ENCODE measurements at places on chromosomes 6 and 20.

GRCh38 chr6:134784336-134784735 lies 165.6 kb downstream of the ALDH8A1 start:
- no peaks in the 10 kb centered on the region for H3K27me3 ChIP-seq
- H3K36me3 ChIP-seq: no peaks in the 10 kb centered on the region
- H3K4me1 ChIP-seq: peaks cover 18% of the 10 kb centered on the region
- no peak overlapping the region for H3K27ac ChIP-seq
- H3K4me3 ChIP-seq: no peak overlapping the region

DNA sequence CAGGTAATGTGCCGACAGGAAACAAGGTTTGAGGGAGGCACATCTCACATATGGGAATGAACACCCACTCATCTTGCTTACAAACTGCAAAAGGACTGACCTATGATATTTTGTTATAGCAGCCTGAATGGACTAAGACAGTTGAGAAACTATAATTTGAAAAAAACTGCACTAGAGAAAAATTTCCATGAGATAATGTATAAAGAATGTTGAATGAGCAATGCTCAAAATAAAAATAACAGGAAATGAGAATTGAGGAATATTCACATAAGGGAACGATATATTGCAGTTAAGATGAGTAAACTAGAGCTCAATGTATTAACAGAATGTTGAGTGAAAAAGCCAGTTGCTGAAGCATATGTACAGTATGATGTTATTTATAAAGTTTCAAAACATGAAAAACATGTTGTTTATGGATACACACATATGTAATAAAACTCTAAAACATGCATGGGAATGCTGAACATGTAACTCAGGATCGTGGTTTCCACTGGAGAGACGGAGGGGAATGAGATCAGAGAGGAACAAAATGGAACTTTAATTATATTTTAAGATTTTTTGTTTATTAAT lies 6.3 kb upstream of the TBC1D22B start:
- no peaks in the 10 kb centered on the region for H3K36me3 ChIP-seq
- H3K4me1 ChIP-seq: peaks cover 2% of the 10 kb centered on the region
- no peak overlapping the region for H3K27ac ChIP-seq
- no peak overlapping the region for H3K4me3 ChIP-seq
- no peak for DNase-seq
- no peaks in the 10 kb centered on the region for H3K27me3 ChIP-seq

DNA sequence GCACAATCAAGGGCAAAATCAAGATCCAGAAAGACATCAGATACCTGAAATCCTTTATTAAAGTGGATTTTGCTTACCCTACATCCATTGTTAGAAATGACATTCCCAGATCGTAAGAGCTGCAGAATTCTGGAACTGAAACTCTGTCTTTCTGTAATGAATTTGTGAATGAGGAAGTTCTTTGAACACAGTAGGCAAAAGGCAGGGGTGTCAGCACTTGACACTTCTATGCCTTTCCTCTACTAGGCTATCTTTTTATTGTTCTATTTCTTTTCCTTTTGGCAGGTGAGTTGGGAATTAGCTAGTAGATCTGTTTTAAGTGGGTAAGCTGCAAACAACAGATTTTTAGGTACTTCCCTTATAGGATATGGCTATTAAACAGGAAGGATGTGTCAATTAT lies 126.3 kb downstream of the CARMIL1 start:
- no peak for DNase-seq
- H3K27me3 ChIP-seq: no peaks in the 10 kb centered on the region
- peak overlapping the region; percentile 5 for H3K4me3 ChIP-seq
- H3K4me1 ChIP-seq: peaks cover 23% of the 10 kb centered on the region
- H3K27ac ChIP-seq: no peak overlapping the region
- H3K36me3 ChIP-seq: no peaks in the 10 kb centered on the region

DNA sequence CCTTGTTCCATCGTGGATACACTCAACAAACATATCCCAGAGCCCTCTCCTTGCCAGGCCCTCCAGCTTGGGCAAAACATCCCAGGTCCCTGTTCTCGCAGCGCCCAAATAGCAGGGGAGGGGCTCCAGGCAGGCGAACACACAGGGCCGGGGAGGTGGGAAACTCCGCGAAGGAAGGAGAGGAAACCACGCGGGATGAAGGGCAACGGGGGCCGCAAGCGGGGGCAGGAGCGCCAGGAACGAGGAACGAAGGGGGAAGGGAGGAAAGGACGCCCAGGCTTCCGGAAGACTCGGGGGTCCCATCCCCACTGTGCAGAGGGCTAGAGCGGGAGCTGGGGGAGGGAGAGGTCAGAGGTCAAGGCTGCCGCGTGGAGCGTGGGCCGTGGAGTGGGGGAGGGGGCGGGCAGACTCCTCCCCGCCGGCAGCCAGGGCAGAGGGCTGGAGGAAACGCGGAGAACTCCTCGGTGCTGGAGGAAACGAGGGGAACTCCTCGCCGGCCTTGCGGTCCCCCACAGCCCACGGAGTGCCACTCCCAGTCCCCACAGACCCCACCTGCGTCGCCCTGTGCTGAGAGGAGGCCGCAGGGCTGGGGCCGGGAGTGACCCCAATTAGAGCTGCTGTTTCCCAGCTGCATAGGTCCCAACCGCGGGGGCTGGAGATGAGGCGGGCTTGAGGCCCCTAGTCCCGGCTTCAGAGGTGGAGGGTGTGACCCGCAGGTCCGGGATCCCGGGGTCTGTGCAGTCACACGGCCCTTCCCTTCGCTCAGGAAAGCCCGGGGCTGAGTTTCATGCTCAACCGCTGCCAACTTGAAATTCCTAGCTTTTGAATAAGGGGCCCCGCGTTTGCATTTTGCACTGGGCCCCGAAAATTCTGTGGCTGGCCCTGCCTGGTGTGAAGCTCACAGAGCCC lies 1.2 kb upstream of the RBM38 start:
- H3K27ac ChIP-seq: peak overlapping the region; percentile 36
- H3K4me3 ChIP-seq: peak overlapping the region; percentile 37
- peaks cover 21% of the 10 kb centered on the region for H3K4me1 ChIP-seq
- no peak for DNase-seq
- H3K36me3 ChIP-seq: no peaks in the 10 kb centered on the region
- no peaks in the 10 kb centered on the region for H3K27me3 ChIP-seq

- peaks cover 23% of the 10 kb centered on the region for H3K4me1 ChIP-seq
- H3K36me3 ChIP-seq: no peaks in the 10 kb centered on the region
- DNase-seq: no peak
- no peak overlapping the region for H3K27ac ChIP-seq
- H3K4me3 ChIP-seq: no peak overlapping the region
Observed at GRCh38 chr20:50295762-50296449, 105.3 kb downstream of the CEBPB start.

DNA sequence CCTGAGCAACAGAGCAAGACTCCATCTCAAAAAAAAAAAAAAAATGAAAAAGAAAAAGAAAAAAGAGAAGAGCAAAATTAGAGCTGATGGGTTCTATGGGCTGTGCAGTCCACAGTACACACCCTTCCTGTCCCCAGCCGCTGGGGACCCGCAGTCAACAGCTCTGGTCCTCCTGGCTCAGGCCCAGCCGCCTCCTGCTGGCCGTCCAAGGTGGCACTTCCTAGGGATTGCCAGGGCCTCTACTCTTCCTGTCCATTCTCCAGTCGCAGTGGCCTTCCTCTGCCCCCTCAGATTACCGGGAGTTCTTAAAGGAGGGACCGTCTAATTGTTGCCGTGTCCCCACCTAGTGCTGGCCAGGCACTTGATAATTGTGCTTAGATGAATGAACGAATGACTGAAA lies 41.7 kb downstream of the TMEM242 start:
- H3K36me3 ChIP-seq: no peaks in the 10 kb centered on the region
- no peak overlapping the region for H3K4me3 ChIP-seq
- no peaks in the 10 kb centered on the region for H3K4me1 ChIP-seq
- DNase-seq: no peak

GRCh38 chr6:4774715-4775493 lies 1.3 kb upstream of the CDYL start:
- H3K4me1 ChIP-seq: no peaks in the 10 kb centered on the region
- no peaks in the 10 kb centered on the region for H3K27me3 ChIP-seq
- no peaks in the 10 kb centered on the region for H3K36me3 ChIP-seq
- H3K27ac ChIP-seq: peak overlapping the region; percentile 23
- no peak for DNase-seq

DNA sequence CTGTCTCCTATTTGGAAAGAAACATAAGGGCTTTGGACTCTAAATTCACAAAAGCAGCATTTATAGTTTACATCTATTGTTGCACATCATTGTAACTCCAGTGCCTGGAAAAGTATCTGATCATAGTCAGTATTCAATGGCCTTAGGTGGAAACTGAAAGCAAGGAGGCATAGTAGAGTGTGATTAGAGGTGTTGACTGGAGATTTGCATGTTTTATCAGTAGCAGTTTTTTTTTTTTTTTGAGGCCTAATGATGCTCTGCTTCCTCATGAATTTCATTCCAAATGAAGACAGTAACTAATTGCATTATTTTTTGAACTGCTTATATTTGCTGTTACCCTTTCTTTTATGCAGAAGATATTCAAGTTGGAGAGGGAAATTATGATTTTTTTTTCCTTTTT lies 213.2 kb upstream of the FLRT3 start:
- no peaks in the 10 kb centered on the region for H3K27me3 ChIP-seq
- H3K4me1 ChIP-seq: peaks cover 12% of the 10 kb centered on the region
- no peaks in the 10 kb centered on the region for H3K36me3 ChIP-seq
- H3K4me3 ChIP-seq: no peak overlapping the region
- DNase-seq: no peak

- no peak overlapping the region for H3K27ac ChIP-seq
- no peaks in the 10 kb centered on the region for H3K36me3 ChIP-seq
- no peaks in the 10 kb centered on the region for H3K4me1 ChIP-seq
- peaks cover 65% of the 10 kb centered on the region for H3K27me3 ChIP-seq
- no peak overlapping the region for H3K4me3 ChIP-seq
- DNase-seq: no peak
Observed at GRCh38 chr20:3660262-3661059, 2.7 kb downstream of the GFRA4 start.

- no peak overlapping the region for H3K4me3 ChIP-seq
- H3K27me3 ChIP-seq: peaks cover 5% of the 10 kb centered on the region
- H3K4me1 ChIP-seq: no peaks in the 10 kb centered on the region
- DNase-seq: no peak
- H3K27ac ChIP-seq: no peak overlapping the region
Observed at GRCh38 chr20:48744515-48744914, 83.3 kb downstream of the PREX1 start.

DNA sequence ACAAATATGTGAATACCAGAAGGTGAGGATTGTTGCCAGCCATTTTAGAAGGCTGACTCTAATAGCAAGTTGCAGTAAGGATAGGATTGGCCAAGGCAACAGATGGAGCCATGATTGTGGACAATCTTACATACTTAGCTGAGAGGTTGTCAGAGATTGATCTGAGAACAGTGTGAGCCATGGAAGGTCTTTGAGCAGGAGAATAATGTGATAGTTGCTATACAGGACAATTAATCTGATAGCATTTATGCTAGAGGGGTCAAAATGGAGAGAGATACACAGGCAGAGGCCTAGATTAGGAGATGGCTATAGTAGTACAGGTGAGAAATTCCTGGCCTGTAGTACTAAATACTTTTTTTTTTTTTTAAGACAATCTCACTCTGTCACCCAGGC lies 23.8 kb downstream of the PPARD start:
- no peak for DNase-seq
- no peak overlapping the region for H3K27ac ChIP-seq
- H3K4me3 ChIP-seq: no peak overlapping the region

DNA sequence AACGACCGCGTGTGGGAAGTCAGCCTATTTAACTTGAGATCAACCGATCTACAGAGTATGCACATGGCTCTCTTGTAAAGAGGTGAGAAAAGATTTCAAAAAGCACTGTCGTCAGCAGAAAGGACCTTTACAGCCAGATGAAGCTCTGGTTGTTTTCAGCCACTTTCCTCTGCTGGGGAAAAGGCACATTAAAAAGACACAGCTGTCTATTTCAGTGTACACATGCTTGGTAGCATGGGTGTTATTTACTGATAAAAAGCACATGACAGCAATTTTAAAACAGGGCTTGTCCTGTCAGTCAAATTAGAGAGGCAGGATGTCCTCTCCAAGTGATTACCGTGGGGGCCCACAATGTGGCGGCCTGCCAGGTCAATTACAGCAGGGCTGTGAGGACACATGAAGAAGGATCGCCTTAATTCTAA lies 188.9 kb downstream of the PRKN start:
- no peak overlapping the region for H3K27ac ChIP-seq
- no peak for DNase-seq
- H3K36me3 ChIP-seq: no peaks in the 10 kb centered on the region
- H3K27me3 ChIP-seq: no peaks in the 10 kb centered on the region
- no peaks in the 10 kb centered on the region for H3K4me1 ChIP-seq
- no peak overlapping the region for H3K4me3 ChIP-seq

DNA sequence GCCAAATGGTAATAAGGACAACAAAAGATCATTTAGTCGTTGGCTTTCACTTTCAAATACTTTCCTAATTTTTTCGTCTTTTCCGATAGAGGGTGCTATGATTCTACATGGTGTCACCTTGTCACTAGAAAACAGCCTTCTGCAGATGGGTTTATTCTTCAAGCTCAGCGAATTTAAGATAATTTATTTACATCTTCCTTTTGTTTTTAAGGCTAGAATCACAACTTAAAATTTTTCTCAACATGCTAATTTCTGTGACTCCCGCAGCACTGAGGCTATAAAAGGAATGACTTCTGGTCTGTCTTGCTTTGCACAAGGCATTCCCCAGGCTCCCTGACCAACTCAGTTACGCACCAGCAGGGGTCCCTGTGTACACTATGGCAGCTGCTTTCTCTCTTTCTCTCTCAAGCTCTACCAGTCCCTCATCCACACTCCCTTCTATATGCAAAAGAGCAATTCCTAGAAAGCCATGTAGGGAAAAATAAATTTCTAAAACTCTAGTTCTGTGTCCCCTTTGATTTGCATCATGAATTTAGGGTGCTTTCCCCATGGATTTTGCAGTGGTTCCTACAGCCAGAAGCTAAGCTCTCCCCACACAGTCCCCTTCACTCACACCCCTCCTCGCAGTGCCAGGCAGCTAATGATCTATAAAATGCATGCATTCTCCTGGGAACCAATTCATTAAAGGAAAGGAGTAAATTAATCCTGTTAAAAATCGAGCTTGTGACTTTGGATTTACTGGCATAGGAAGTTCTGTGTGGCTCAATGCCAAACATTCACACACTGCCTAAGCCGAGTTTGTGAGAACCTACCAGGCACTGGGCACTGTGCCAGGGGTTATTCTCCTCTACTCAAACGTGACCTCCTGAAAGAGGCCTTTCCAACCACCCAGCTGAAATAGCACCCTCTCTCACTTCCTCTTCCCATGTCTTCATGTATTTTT lies 74.5 kb downstream of the DCDC2 start:
- no peak overlapping the region for H3K4me3 ChIP-seq
- peak; percentile 35 for DNase-seq
- H3K4me1 ChIP-seq: peaks cover 4% of the 10 kb centered on the region
- H3K36me3 ChIP-seq: no peaks in the 10 kb centered on the region
- no peak overlapping the region for H3K27ac ChIP-seq

GRCh38 chr6:31965700-31966099 lies 6.2 kb downstream of the DXO start:
- no peak for DNase-seq
- H3K36me3 ChIP-seq: peaks cover 57% of the 10 kb centered on the region
- H3K27ac ChIP-seq: no peak overlapping the region
- no peaks in the 10 kb centered on the region for H3K27me3 ChIP-seq

- peak overlapping the region; percentile 54 for H3K4me3 ChIP-seq
- no peak for DNase-seq
- H3K27me3 ChIP-seq: peaks cover 66% of the 10 kb centered on the region
- H3K27ac ChIP-seq: no peak overlapping the region
- no peaks in the 10 kb centered on the region for H3K36me3 ChIP-seq
Observed at GRCh38 chr20:51562332-51563173, 20.0 kb upstream of the NFATC2 start.

GRCh38 chr20:51715163-51715855 lies 52.9 kb downstream of the ATP9A start:
- no peak overlapping the region for H3K4me3 ChIP-seq
- H3K27me3 ChIP-seq: no peaks in the 10 kb centered on the region
- H3K36me3 ChIP-seq: peaks cover 2% of the 10 kb centered on the region
- H3K4me1 ChIP-seq: no peaks in the 10 kb centered on the region

GRCh38 chr20:6671829-6672228 lies 95.7 kb upstream of the BMP2 start:
- H3K36me3 ChIP-seq: no peaks in the 10 kb centered on the region
- H3K27me3 ChIP-seq: no peaks in the 10 kb centered on the region
- no peak overlapping the region for H3K4me3 ChIP-seq
